Stimulated activated CD4-positive, alpha-beta T cell treated with anti-CD3 and anti-CD28 coated beads, TNF-alpha, amount 100 ng/mL, for 4 hours (primary cell): ENCODE measurements at places on chromosomes 4 and X.

- no peak for DNase-seq
These were observed 69.2 kb downstream of the HAUS3 start for GRCh38 chr4:2172627-2173231.

GRCh38 chr4:163335384-163335783 is 3.0 kb upstream of the NPY1R start:
- DNase-seq, result no peak

- no peak for DNase-seq
These were observed 51.1 kb upstream of the PPP2R3B start for GRCh38 chrX:437661-438390.

GRCh38 chr4:175953960-175954521 is 111.6 kb upstream of the WDR17 start:
- no peak for DNase-seq

GRCh38 chr4:163587867-163588266 is 93.4 kb downstream of the TMA16 start:
- DNase-seq, result no peak

DNA sequence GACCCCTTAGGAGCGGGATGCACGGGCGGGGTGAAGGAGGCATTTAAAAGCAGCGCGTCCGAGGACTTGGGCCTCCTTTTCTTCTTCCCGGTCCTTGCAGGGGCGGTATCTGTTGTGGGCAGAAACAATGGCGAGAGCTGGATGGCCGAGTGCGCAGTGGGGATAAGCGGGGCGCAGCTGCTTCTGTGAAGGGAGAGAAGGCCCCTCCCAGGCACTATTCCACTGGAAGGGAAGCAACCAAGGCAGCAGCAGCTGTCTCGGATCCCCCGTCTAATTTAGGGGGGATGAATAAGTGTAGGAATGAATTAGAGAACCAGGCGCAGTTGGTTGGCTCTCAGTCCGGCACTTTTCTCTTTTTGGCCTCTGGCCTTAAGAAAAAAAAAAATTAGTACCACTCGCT is 995 bp downstream of the SMARCA5 start:
- DNase-seq, result no peak

DNA sequence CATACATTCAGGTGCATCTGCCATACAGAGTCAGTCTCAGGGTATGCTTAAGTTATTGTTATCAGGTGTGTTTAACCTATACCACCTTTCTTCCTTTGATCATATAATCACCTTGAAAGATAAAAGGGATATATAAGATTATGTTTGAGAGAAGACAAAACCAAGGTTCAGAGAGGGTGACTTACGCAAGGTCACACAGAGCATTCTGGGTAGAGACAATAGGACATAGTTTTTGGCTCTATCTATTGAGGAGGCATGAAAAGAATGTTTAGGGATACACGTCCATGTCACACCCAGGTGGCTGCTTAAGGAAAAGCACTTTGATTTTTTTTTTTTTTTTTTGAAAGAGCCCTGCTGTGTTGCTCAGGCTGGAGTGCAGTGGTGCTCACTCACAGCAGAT is 327.1 kb upstream of the RPS6KA3 start:
- DNase-seq, result no peak

DNA sequence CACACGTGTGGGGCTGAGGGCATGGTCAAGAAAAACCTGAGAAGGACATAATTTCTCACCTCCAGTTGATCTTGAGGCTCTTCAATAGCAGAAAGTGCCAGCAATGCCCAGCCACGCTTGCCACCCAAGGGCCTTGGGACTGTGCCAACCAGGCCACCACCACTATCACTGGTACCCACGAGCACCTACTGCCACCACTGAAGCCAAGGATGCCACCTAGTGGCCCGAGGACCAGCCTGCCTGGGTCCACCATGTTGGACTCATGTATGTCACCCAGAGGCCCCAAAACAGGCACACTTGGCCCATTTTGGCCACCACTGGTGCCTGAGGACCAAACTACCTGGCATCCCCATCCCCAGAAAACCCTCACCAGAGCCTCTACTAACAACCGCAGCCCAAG is 191.8 kb downstream of the ADAM29 start:
- no peak for DNase-seq

- DNase-seq, result no peak
These were observed 128.3 kb upstream of the ARMCX2 start for GRCh38 chrX:101787934-101788333.

- no peak for DNase-seq
These were observed at the start of gene APLN for GRCh38 chrX:129654652-129655546. TSS of gene APLN (minus strand) at chrX:129654956. CDS start at chrX:129654630, 326 bp downstream.

DNA sequence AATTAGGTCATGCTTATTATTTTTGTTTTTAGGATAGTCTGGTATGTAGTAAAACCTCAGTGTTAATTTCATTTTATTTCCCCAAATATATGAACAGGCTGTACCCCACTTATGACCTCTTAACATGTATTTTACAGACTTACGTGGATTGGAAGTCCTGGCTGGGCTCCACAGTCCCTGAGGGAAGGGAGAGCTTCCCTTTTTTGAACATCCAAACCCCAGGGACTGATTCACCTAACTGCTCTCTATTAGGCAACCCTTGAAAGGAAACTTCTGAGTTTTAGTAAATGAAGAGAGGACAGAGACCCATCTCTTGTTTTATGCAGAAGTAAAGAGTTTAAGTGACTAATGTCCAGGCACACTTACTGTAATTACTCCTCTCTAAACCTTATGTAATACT is 233.1 kb upstream of the SPRY1 start:
- DNase-seq, result no peak

DNA sequence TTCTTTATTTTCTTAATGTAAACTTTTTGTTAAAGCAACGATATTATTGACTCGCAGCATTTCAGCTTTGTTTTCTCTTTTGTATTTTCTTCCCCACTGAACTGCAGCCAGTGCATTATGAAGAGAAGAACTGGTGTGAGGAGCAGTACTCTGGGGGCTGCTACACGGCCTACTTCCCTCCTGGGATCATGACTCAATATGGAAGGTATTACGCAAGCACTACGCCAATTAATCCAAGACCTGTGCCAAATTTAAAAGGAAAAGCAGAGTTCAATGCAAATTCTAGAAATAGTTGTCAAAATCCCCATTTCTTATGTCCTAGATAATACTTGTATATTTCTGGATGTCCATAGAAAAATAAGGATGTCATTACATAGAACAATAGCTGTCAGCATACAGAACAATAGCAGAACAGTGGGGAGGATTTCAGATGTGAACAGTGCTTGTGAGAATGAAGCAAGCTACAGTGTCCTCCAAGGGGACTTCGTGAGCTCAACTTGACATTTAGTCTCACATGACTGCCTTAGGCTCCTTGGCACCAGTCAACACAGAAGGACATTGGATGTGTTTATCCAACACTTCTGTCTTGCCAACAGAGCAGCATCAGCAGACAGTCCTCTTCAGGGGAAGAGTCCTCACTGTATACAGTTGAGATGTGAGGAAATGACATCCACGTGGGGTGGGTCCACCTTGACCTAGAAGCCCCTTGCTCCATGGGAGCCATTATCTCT is 85.9 kb downstream of the MAOA start:
- DNase-seq, result no peak

DNA sequence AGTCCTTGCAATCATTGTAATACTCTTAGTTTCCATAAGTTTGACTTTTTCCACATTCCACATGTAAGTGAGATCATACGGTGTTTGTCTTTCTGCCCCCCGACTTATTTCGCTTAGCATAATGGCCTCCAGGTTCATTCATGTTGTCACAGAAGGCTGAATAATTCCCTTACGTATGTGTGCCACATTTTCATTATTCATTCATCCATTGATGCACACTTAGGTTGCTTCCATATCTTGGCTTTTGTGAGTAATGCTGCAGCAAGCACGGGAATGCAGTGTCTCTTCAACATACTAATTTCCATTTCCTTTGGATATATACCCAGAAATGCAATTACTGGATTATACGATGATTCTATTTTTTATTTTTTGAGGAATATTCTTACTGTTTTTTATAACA is 22.0 kb upstream of the VEGFC start:
- DNase-seq, result no peak

- no peak for DNase-seq
These were observed 653.9 kb upstream of the MAGEB2 start for GRCh38 chrX:29561417-29561816.

DNA sequence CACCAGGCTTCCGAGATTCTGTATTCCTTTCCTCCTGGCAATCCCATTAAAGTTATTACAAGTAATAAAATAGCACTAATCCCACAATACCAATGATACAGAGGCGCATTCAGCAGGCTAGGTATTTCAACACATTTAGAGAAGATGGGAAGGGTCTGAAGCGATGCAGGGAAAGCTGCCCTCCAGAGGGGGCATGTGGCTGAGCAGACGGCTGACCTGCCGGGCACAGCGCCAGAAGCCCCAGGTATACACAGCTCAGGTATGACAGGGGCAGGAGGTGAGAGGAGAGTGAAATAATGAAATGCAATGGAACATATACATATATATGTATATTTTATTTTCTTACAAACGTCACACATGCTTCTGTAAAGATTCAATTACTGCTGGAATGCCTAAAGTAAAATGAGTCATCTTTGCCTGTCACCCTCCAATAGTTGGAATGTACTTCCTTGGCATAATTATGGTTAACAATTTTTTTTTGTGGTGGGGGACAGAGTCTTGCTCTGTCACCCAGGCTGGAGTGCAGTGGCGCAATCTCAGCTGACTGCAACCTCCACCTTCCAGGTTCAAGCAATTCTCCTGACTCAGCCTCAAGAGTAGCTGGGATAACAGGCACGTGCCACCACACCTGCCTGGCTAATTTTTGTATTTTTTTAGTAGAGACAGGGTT is 21.3 kb upstream of the CDKN2AIP start:
- DNase-seq, result no peak

GRCh38 chr4:114226968-114227760 is 247.7 kb upstream of the ARSJ start:
- DNase-seq, result no peak
